MV-4-11 (cell line): ENCODE measurements at places on chromosomes 1 and 21.

- no peak for DNase-seq
Measured at GRCh38 chr1:91476533-91477217, 24.0 kb upstream of the CDC7 start.

GRCh38 chr1:29828526-29829447, 592.5 kb downstream of the PTPRU start:
- no peak for DNase-seq

DNA sequence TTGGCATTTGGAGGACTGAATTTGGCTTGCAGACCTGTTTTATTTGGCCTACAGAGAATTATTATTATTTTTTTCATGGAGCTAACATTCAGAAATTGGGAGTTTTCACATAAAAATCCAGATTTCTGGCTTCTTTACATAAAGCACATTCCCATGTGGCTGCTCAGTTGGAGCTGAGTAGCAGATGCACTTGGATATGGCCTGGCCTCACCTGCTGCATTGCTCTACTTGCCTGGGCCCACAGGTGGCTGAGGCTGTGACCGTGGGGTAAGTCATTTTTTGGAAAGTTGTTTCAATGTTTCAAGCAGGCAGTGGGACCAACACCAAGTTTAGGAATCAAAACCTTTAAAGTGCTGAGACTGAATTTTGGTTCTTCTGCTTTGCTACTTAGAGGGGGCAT, 56.7 kb downstream of the GADD45A start:
- no peak for DNase-seq

GRCh38 chr1:59100708-59101374, 196.1 kb upstream of the FGGY start:
- DNase-seq = no peak

DNA sequence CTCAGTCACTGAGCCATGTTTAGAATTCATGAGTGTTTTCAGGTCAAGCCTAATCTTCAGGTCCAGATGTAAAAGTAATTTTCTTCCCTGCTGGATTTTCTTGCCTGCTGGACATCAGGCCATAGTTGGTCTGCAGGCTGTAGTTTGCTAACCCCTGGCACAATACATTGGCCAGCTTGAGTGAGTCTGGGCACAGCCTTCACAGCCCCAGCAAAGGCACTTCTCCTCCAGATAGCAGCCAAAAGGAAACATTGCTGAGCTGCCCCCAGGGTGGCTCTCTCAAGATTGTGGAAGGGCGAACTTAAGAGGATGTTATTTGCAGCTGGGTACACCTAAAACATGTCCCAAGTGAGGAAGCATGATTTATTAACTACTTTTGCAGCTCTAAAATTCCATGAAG, 126.8 kb downstream of the PIK3R3 start:
- no peak for DNase-seq

GRCh38 chr1:33516428-33516827, 44.0 kb downstream of the ZSCAN20 start:
- no peak for DNase-seq

DNA sequence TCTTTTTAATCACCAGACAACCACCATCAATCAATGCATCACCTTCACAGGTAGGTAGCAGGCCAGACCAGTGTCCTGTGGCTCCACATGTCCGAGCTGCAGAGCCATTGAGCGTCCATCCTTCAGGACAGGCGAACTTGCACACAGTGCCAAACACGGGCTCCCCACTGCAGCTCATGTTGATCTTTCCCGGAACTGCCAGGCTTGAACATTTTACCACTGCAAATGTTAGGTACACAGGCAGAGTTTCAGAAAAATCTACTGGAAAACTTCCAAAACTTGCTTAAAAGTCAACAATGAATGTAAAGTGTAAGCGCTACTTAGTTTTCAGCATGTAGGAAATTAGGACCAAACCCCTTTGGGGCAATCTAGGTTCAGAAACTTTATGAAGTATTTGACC, 6.6 kb downstream of the SELE start:
- DNase-seq = no peak

GRCh38 chr1:48560116-48560515, 88.1 kb upstream of the SPATA6 start:
- DNase-seq = no peak

GRCh38 chr1:47557066-47557465, 119.2 kb downstream of the FOXD2 start:
- no peak for DNase-seq

GRCh38 chr1:84327830-84328229, 26.3 kb downstream of the SAMD13 start:
- no peak for DNase-seq

DNA sequence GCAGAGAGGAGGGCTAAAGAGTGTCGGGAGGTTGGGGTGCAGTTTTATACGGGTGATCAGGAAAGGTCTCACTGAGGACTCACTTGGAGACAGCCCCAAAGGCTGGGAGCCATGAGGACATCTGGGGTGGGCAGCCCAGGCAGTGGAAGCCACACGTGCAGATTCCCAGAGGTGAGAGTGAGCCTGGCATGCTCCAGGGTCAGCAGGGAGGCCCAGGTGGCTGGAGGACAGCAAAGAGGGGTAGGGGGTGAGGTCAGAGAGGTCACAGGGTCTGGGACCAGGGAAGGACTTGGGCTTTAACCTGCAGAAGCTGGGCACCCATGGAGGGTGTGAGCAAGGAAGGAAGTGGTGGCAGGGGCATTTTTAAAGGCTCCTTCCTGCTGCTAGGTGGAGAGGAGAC, 481.7 kb downstream of the MATN1 start:
- no peak for DNase-seq

- DNase-seq = peak; percentile 16
Measured at GRCh38 chr1:194903524-194903923, 1704.7 kb downstream of the KCNT2 start.

- DNase-seq = peak; percentile 72
Measured at GRCh38 chr1:181131255-181131941, 42.9 kb downstream of the IER5 start.

- no peak for DNase-seq
Measured at GRCh38 chr1:46812065-46812963, 13.5 kb downstream of the CYP4B1 start.

DNA sequence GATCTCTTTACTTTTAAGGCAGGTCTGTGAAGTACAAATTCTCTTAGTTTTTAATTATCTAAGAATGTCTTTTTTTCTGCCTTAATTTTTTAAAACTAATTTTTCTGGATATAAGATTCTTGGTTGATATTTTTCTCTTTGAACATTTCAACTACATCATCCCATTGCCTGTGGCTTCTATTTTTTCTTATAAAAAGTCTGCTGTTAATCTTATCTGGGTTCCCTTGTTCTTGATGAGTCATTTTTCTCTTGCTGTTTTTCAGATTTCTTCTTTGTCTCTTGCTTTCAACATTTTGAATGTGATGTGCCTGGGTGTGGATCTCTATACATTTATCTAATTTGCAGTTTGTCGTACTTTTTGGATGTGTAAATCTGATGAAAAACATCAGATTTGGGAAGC, 525.2 kb upstream of the PBX1 start:
- no peak for DNase-seq

DNA sequence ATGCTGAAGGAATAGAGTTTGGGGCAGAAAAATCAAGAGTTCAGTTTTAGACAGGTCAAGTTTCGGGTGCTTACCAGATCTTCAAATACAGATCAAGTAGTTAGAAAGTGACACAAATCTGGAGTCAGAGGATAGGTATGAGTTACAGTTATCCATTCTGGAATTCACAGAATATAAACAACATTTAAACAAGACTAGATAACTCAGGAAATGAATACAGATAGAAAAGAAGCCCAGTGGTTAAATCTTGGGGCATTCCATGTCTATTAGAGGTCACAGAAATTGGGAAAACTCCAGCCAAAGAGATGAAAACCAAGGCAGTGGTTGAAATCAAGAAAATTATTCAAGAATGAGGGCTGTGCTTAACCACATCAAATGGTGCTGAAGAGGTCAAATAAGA, 187.0 kb upstream of the HP1BP3 start:
- no peak for DNase-seq

GRCh38 chr1:101739826-101740330, 256.8 kb downstream of the OLFM3 start:
- no peak for DNase-seq

DNA sequence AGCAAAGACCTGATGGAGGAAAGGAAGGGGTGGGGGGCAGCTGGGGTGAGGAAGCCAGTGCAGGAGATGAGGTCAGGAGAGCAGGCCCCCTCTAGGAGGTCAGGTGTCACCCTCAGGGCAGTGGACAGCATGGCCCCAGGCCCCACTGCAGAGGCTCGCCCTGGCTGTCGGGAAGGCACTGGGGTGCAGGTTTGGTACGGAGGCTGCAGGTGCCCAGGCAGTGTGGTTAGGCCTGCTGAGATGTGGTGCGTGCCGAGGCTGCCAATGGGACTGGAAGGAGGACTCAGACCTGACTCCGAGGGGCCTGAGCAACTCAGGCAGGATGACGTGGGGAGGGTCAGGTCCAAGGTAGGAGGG, 82.3 kb downstream of the PCBP3 start:
- DNase-seq = no peak

GRCh38 chr1:116278541-116278866, 94.5 kb upstream of the ATP1A1 start:
- no peak for DNase-seq

- no peak for DNase-seq
Measured at GRCh38 chr1:61087571-61087970, 5.2 kb downstream of the NFIA start.

- no peak for DNase-seq
Measured at GRCh38 chr21:43034826-43035225, 40.8 kb downstream of the CBS start.

DNA sequence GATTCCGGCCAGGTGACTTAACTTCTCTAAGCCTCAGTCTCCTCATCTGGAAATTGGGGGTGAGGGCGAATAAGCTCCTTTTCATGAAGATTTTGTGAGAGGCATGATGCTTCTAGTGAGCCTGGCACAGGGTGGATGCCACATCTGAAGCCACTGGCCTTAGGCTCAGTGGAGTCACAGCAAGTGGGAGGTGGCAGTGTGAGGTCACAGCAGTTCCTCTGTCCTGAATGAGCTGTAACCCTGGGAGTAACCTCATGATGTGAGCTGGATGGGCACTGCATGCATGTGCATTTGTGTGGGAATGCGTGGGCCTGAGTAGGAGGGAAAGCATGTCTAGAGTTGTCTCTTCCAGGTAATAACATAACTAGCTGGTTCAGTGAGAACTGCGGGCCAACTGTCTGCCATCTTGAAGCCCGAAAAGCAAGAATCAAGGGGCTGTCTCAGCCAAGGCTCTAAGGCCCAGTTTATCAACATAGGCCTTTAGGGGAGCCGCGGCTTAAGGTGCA, 27.0 kb upstream of the HTR1D start:
- no peak for DNase-seq

DNA sequence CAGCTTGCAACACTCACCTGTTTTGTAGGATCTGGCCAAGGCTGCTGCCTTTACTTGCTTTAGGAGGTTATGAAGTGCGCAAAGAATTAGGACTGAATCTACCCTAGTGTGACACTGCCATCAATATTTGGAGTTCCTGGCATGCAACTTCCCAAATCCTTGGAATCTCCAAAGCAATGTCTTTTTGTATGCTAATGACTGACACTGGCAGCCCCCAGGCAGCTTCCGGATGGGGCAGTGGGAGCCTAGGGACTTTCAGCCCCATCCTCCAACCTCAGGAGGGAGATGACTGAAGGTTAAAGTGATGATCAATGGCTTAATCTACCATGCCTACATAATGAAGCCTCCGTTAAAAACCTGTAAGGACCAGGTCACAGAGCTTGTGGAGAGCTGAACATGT, 5.5 kb downstream of the RCC2 start:
- no peak for DNase-seq

DNA sequence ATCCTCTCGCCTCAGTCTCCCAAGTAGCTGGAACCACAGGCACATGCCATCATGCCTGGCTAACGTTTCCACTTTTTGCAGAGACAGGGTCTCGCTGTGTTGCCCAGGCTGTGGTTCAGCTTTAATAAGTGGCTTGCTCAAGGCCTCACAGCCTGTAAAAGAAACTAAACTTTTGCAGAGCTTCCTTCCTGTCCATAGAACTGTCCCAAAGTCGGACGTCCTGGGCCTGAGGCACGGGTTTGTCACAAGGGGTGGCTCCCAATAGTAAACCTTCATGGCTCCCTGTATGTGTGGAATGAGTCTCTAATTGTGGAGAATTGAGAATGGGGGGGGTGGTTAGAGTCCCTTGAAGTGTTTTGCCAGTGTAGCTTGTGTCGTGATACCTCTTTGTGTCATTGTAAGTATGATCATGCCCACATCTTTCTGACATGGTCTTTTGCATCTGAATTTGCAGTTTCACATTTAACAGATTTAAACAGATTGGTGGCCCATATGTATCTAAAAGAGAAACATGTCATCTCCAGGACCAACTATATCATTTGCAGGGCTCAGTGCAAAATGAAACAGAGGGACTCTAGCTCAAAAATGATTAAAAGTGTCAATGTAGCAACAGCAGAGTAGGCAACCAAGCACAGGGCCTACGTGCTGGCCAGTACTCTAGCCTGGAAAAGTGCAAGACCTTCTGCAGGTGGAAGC, 332.1 kb downstream of the KIF26B start:
- no peak for DNase-seq

DNA sequence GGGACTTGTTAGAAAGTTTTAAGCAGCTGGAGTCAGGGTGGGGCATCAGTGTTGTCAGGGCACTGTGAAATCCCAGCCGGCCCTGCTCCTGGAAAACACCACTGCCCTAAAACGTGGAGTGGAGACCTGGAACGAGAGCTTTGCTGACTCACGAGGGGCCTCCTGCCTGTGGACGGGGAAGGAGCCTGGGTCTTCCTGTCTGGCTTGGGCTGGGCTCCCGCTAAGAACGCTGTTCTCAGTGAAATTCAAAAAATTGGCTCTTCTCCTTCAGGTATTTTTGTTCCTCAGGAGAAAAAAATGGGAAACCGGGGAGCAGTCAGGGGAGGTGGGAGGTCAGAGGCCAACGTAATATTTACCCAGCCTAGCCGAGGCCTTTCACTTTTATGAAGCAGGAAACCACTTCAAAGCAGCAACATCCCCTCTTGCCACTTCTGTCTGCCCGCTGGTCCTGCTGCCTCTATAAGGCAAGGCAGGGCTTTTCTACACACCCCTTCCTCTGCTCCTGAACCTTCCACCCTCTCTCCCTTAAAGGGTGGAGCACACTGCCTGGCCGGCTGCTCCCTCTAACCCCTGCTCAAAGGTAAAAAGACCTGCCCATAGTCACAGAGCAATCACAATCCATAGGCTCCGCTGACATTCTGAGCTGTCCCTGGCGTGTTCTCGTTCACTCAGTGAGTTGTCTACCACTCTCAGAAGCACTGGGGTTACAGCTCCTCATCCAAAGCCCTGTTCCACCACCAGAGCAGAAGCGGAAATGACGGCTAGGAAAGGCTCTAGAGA, 8.0 kb downstream of the PLXNA2 start:
- peak; percentile 14 for DNase-seq

GRCh38 chr1:30750731-30751291, 6.8 kb downstream of the LAPTM5 start:
- DNase-seq = no peak

- no peak for DNase-seq
Measured at GRCh38 chr1:52662645-52663313, 29.8 kb downstream of the SHISAL2A start.

GRCh38 chr21:41024746-41025254, 143.2 kb upstream of the BACE2 start:
- DNase-seq = no peak

- DNase-seq = no peak
Measured at GRCh38 chr1:55310505-55310971, 95.4 kb upstream of the USP24 start.
